Activated CD4-positive, alpha-beta memory T cell treated with anti-CD3 and anti-CD28 coated beads, Interleukin-2, amount 10 ng/mL, durations not matched to agents 7 days and 5 days (primary cell): ENCODE measurements at places on chromosomes 16 and 17. TPM values are rescaled to one million over a fixed set of nuclear protein-coding genes. Genes with fewer than 3 reads are reported as not detected.

DNA sequence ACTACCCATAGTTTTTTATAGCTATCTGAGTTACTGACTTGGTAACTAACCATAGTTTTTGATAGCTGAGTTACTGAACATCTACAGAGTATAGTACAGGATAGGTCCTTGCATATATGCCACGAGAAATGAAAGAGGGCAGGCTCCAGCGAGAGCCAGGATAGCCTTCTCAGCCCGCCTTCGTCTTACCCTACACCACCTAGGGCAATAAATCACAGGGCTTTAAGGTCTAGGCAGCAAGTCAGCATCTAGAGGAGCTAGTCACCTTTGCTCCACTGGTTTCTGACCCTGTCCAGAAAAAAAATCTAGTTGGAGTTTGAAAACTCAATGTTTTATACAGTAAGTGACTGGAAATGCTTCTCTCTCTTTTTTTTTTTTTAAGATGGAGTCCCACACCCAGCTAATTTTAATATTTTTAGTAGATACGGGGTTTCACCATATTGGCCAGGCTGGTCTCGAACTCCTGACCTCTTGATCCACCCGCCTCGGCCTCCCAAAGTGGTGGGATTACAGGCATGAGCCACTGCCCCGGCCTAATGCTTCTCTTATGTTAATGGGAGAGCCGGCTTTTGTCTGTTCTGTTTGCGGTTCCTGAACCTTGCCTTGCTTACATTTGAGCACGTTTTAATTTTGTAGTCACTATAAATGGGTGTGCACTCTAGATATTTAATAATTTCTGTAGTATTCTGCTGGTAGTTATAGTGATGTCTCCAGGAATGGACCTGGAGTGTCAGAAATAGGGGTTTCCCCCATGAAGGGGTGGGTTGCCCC, 2.8 kb downstream of the BFAR start:
- no peak for DNase-seq

- no peak for DNase-seq
These were observed 299.6 kb downstream of the MAP2K4 start for GRCh38 chr17:12320286-12320685.

DNA sequence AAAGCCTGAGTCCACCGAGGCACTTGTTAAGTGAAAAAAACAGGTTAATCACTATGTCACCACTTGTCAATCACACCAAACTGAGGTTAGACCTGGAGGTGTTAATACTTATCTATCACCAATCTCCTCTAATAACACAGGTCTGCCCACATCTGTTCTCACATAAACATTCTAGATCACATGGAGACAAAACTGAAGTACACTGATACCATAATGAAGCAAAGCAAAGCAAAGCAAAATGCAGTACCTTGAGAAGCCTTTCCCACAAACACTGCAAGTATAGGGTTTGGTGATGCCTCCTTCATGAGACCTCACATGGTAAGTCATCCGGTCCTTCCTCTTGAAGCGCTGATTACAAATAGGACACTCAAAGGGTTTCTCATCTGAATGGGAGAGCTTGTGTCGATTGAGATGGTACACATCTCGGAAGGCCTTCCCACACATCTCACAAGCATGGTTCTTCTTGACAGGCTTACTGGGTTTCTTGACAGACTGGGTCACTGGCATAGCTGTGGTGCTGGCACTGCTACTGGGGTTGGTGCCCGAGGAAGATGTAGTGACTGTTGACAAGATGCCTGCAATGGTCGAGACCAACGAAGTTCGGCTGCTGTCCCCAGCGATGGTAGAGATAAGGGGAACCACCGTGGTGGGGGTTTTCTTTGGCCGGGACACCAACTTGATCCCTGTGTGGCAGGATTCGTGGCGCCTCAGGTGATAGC, 5.4 kb downstream of the VEZF1 start:
- no peak for DNase-seq

Gene CYGB
- not detected for total RNA-seq

Gene KRT20
- not detected for total RNA-seq

Gene DPEP2
- 18.1 TPM for total RNA-seq
